ENCODE measurements at places on chromosomes 2 and 18.

GRCh38 chr2:9170458-9171130, 36.0 kb upstream of the ASAP2 start:
- no peak for DNase-seq

GRCh38 chr2:136517716-136518115, 247.6 kb upstream of the THSD7B start:
- DNase-seq = no peak

DNA sequence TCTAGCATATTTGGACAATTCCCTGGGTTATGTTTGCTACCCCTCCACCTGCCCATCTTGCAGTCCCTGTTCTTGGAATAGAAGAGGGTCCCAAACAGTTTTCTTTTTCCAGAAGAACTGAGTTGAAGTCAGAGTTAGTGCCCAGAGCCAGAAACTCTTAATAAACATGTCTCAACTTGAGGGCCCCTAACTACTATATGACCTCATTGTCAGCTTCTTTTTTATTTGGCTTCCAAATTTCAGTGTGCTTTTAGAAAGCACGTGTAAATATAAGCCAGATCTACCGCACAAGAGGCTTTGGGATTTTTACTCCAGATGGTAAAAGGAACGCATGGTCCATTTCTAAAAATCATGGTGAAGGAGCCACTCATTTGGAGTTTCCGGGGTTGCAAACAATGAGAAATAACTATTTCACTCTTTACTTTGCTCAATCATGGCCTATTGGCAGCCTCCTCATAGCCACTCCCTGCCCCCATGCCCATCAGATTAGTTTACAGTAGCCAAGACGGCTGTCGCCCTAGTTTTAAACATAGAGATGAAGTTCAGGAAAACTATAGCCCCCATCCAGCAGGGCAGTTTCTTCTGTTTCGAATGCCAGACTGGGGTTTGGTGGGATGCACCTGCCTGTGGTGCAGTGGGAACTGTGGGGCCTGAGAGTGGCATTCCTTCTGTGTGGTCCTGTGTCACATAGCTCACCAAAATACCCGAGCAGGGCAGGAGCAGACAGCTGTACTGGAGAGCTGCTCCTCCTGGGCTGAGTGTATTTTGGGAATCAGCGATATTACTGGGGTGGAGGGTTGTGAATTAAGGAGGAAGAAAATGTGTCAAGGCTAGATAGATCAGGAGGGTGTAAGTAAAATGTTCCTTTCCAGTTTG, 1.7 kb downstream of the MAPRE3 start:
- no peak for DNase-seq

DNA sequence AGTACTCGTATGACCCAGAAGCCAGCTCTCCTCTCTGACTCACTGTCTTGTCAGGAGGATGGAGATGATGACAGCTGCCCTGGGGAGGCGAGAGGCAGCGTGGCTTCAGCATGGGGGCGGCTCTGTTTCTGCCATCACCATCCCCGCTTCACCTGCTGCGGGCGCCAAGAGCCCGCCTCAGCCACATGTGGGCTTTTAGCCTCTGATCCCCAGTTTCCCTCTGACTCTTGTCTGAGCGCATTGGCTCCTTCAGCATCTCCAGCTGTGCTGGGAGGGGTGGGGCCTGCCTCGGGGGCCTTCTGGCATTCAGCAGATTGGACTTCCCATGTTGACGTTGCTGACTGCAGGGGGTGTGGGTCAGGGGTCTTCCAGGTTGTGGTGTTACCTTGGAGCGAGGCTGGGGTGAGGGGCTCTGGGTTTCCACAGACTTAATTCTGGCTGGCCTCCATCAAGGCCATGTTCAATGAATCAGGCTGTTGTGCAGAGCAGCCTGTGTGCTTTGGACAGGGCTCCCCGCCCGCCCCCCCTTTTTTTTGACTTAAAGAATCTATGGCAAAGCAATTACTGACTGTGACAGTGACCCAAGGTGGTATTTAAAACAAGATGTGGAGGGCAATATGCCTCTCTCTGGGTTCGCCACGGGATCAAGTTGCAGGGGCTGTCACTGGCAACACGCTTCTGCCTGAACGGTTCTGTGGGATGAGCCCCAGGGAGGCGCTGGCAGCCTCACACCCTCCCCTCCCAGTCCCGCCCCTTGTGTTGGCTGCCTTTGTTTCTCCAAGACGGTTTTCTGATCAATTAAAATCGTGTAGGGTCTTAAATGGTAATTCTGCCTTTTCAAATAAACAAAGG, 228.3 kb downstream of the LDLRAD4 start:
- DNase-seq = no peak

DNA sequence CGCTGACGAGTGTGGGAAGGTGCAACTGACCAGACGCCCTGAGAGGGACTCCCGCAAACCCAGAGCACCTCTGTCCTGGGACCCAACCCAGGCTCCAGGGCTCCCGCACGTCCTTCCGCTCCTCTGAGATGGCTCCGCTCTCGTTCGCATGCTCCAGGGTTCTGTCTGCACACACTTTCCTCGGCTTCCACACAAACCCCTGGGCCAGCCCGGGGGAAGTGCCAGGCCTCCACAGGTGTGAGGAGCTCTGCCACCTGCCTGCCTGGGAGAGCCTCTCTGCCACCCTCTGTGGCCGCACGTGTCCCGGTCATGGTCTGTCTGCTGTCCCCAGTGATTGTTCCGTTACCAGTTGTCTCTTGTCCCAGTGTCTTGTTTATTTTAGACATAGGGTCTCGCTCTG, 222.9 kb downstream of the HDAC4 start:
- DNase-seq = no peak

Measured in LHCN-M2 (cell line).